A549 treated with DMSO at 1 μM for 4 hours (cell line): ENCODE measurements at places on chromosomes 2 and 18. TPM values are rescaled to one million over a fixed set of nuclear protein-coding genes. Genes with fewer than 3 reads are reported as not detected.

Gene FNDC4
- 3.3 to 5.0 TPM (median 4.2 TPM) in 5 replicates for total RNA-seq

Gene BCL11A
- total RNA-seq = 0.03 to 0.14 TPM (median 0.04 TPM) in 4 of 5 replicates, not detected in the other

Gene NT5DC4
- not detected in 5 replicates for total RNA-seq

Gene KCNF1
- 28.3 to 46.3 TPM (median 36.5 TPM) in 5 replicates for total RNA-seq

Gene PXDN
- 8.5 to 13.8 TPM (median 12.3 TPM) in 5 replicates for total RNA-seq

Gene SERPINB3
- 0.10 to 0.18 TPM (median 0.13 TPM) in 4 of 5 replicates, not detected in the other for total RNA-seq

Gene REG3A
- total RNA-seq = not detected in 5 replicates

Gene HTR2B
- total RNA-seq = 0.07 to 0.22 TPM (median 0.09 TPM) in 5 replicates

Gene MEP1B
- total RNA-seq = 0.03 to 0.15 TPM (median 0.07 TPM) in 5 replicates

Gene KCNG2
- total RNA-seq = not detected in 5 replicates

Gene HOXD10
- total RNA-seq = 5.7 to 8.5 TPM (median 7.4 TPM) in 5 replicates

Gene XIRP2
- total RNA-seq = not detected in 5 replicates

Gene CNRIP1
- 2.2 to 2.9 TPM (median 2.3 TPM) in 5 replicates for total RNA-seq

Gene ST8SIA3
- total RNA-seq = not detected in 5 replicates

Gene ZNF512
- 13.6 to 19.8 TPM (median 18.9 TPM) in 5 replicates for total RNA-seq

Gene DUSP19
- total RNA-seq = 0.41 to 1.1 TPM (median 0.61 TPM) in 5 replicates

Gene SLC14A1
- total RNA-seq = 0.17 to 0.21 TPM (median 0.19 TPM) in 4 of 5 replicates, not detected in the other

Gene FKBP1B
- 8.8 to 9.6 TPM (median 9.4 TPM) in 5 replicates for total RNA-seq

Gene RBKS
- 6.5 to 8.8 TPM (median 7.3 TPM) in 5 replicates for total RNA-seq

Gene WDR35
- 14.1 to 17.5 TPM (median 16.6 TPM) in 5 replicates for total RNA-seq

Gene ANAPC1
- total RNA-seq = 27.4 to 38.5 TPM (median 33.0 TPM) in 5 replicates

Gene LAMA3
- 29.5 to 44.3 TPM (median 41.7 TPM) in 5 replicates for total RNA-seq

Gene MARCO
- 0.05 to 0.12 TPM (median 0.08 TPM) in 4 of 5 replicates, not detected in the other for total RNA-seq

Gene ODC1
- 138 to 162 TPM (median 153 TPM) in 5 replicates for total RNA-seq

Gene RNPEPL1
- 49.6 to 66.3 TPM (median 64.6 TPM) in 5 replicates for total RNA-seq

Gene DSC3
- total RNA-seq = 1.6 to 2.5 TPM (median 1.8 TPM) in 5 replicates

Gene GNLY
- total RNA-seq = 0.54 TPM in 1 of 5 replicates, not detected in the others

Gene IER3IP1
- 15.5 to 30.8 TPM (median 18.7 TPM) in 5 replicates for total RNA-seq

Gene INPP5D
- 0.38 to 1.0 TPM (median 0.70 TPM) in 5 replicates for total RNA-seq

Gene SLC38A11
- not detected in 5 replicates for total RNA-seq

Gene SLC11A1
- total RNA-seq = 0.15 to 0.28 TPM (median 0.19 TPM) in 5 replicates

Gene TDRD15
- not detected in 5 replicates for total RNA-seq

Gene NBAS
- 13.8 to 19.1 TPM (median 17.9 TPM) in 5 replicates for total RNA-seq

Gene IL18R1
- 0.47 to 1.4 TPM (median 0.95 TPM) in 5 replicates for total RNA-seq

Gene GPR45
- total RNA-seq = not detected in 5 replicates

Gene LONRF2
- total RNA-seq = 3.3 to 5.5 TPM (median 4.8 TPM) in 5 replicates

Gene SALL3
- total RNA-seq = not detected in 5 replicates

Gene NR4A2
- 2.4 to 5.6 TPM (median 3.1 TPM) in 5 replicates for total RNA-seq

Gene NDC80
- total RNA-seq = 12.7 to 16.5 TPM (median 15.1 TPM) in 5 replicates

Gene ASPRV1
- 0.17 to 0.38 TPM (median 0.24 TPM) in 5 replicates for total RNA-seq

Gene CHRND
- not detected in 5 replicates for total RNA-seq

Gene COL4A4
- total RNA-seq = 0.89 to 2.7 TPM (median 1.9 TPM) in 5 replicates

Gene RTP5
- not detected in 5 replicates for total RNA-seq

Gene KCNS3
- total RNA-seq = 1.1 to 1.4 TPM (median 1.2 TPM) in 5 replicates

Gene CYB5A
- 114 to 153 TPM (median 117 TPM) in 5 replicates for total RNA-seq

Gene SGPP2
- 0.15 to 0.31 TPM (median 0.20 TPM) in 5 replicates for total RNA-seq

Gene ARHGAP15
- not detected in 5 replicates for total RNA-seq

Gene HRH4
- not detected in 5 replicates for total RNA-seq

Gene LBX2
- 3.5 to 4.6 TPM (median 4.1 TPM) in 5 replicates for total RNA-seq

Gene OR6B2
- not detected in 5 replicates for total RNA-seq

Gene GATA6
- 2.2 to 3.1 TPM (median 2.7 TPM) in 5 replicates for total RNA-seq

Gene SLC8A1
- total RNA-seq = 0.45 to 0.71 TPM (median 0.48 TPM) in 5 replicates

Gene EPB41L3
- total RNA-seq = 0.09 to 0.32 TPM (median 0.16 TPM) in 5 replicates

Gene TSPYL6
- total RNA-seq = not detected in 5 replicates

Gene ACADL
- 0.03 to 0.14 TPM (median 0.08 TPM) in 3 of 5 replicates, not detected in the others for total RNA-seq

Gene DAW1
- total RNA-seq = 1.6 to 2.7 TPM (median 1.7 TPM) in 5 replicates
